ENCODE measurements at places on chromosomes 1 and 21.

GRCh38 chr1:36108314-36108713 lies 16.7 kb downstream of the COL8A2 start:
- no peak for DNase-seq

DNA sequence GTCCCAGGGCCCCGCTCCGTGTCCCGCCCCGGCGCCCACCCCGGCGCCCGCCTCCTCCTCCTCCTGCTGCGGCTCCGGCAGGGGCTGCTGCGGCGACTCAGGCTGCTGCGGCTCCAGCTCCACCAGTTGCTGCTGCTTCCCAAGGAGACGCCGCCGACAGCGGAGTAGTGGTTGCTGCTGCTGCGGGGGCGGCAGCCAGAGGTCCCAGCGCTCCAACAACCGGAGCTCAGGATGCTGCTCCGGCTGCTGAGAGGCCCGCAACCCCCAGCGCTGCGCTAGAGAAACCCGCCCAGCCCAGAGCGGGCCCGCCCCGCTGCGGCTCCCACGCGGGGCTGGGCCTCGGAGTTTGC lies 1.1 kb downstream of the CRCT1 start:
- DNase-seq: no peak

DNA sequence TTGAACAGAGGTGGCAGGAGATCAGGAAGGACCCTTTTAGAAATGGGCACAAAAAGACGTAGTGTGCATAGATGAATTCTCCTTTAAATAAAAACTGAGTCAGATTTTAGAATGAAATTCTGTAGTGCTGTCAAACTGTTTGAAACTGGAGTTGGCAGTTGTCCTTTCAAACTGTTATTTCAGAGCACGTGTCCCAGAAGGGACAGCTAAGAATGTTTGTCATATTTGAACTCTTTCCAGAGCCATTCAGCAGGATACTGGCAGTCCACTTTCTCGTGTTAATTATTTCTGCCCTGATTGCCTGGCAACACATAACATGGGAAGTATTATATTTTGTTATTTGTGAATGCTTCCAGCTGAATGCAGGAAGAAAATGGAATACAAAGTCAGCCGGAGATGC lies 212.3 kb upstream of the DPYD start:
- DNase-seq: no peak

DNA sequence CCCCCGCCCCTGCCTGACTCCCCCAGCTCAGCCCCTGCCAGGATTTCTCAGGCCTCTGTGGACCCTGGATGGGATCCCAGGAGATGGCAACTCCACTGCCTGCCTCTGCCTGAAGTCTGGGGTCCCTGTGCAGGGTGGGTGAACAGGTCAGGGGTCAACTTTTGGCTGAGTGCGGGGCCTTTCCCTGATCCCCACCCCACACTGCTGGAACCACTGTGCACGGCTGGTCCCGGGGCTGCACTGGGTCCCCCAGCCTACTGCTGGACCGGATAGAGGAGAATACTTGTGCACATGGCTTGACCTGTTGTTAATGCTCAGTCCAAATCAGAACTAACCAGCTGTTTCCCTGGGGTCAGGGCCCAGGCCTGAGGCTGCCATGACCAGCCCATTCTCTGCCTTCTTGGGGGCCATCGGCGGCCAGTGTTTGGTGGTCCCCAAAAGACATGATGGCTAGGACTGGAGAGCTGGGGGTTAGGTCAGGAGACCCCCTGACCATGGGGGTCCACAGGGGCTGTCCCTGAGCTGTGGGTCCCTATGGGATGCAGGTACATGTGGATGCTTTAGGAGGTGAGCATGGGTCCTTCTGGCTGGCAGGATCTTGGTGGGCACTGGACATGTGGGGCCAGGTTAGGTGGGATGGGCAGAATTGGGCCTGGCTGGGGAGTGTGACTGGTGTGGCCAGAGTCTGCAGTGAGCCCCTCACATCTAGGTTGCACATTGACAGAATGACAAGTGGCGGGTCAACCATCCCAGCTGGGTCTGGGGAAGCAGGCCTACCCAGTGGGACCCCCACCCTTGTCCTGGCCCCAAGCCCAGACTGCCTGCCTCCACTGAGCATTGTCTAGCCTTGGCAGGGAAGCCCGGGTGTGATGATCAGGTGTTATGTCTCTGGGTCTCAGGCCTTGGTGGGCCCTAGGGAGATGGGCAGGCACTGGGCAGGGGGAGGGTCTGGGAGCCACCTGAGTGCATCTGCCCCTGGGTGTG lies 19.0 kb upstream of the ZNF678 start:
- no peak for DNase-seq

DNA sequence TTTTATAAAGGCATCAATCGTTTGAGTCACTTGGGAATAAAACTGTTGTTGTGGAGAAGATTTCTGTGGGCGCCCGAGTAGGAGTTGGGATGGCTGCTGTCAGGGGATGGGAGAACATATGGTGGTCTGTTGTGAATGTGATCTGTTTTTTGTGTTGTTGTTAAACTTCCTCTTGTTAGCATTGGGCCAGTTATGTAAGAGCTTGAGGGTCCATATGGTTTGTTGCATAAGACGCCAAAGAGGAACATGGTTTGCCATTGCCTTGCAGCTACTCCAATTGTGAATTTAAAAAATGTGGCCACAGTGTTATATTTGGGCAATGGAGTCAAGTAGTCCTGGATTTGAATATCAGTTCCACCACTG lies 136.1 kb upstream of the JUN start:
- DNase-seq: no peak

GRCh38 chr1:236489710-236490377 lies 33.9 kb upstream of the LGALS8 start:
- DNase-seq: no peak

DNA sequence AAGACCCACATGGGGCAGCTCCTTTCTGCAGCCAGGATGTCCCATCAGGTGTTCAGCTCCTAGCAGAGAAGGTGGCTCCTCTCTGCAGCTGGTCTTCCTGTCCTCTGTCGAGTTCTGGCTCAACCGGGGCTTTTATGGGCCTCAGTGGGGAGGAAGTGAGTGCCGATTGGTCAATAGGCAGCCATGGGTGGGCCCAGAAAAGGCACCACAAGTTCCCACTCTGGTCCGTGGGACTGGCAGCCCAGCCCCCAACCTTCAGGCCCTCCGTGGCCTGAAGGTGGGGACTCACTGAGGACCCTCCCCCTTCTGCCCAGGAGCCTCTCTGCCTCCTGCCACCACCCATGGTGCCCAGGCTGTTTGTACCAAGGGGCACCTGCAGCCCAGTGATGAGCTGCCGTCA lies 161.7 kb upstream of the DUSP10 start:
- no peak for DNase-seq

- DNase-seq: no peak
Observed at GRCh38 chr1:74399249-74399648, 113.2 kb downstream of the LRRC53 start.

DNA sequence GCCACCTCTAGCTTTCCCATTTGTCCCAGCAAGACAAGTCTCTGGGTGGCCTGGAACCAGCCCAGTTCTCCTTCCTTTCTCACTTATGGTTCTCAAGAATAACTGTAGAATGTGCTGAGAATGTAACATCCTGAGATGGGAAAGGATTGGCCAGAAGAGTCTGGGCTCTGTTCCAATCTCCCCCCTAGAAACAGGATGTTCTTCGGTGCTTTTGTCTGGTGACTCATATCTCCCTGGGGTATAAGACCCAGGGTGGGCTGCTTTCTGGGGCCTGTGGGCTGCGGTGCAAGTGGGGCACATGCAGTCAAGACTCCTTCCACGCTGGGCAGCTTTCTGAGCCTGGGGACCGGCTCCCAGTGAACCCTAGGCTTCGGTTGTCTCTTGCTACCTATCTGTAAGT lies 251.2 kb upstream of the POU3F1 start:
- no peak for DNase-seq

GRCh38 chr1:234932511-234933430 lies 195.9 kb downstream of the TOMM20 start:
- no peak for DNase-seq

DNA sequence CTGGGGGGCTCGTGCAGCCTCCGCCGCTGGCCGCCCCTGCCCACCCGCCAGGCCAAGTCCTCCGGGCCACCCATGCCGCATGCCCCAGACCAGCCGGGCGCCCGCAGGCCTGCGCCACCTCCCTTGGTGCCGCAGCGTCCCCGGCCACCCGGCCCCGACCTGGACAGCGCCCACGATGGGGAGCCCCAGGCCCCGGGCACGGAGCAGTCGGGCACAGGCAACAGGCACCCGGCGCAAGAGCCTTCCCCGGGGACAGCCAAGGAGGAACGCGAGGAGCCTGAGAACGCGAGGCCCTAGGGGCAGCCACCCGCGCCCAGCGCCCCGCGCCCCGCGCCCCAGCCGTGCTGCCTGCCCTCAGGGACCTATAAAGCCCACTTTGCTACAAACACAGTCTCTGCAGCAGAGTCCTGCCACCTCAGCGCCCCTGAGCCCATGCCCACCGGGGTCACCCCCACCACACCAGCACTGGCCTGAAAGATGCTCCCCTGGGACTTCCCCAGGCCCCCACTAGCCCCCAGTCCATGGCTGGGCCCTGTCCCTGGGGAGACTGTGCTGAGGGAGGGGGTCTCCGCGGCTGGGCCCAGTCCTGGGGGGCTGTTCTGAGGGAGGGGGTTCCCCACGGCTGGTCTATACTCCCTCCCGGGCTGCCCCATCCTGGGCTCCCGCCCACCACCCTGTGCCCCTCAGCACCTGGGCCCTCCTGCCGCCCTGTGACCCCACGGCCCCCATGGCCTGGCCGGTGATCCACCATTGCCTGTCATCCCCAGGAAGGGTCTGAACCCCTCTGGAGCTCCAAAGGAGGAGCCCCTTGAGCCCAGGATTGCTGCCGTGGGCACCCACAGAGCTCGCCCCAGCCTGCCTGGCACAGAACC lies 8.6 kb downstream of the TNFRSF18 start:
- DNase-seq: no peak

DNA sequence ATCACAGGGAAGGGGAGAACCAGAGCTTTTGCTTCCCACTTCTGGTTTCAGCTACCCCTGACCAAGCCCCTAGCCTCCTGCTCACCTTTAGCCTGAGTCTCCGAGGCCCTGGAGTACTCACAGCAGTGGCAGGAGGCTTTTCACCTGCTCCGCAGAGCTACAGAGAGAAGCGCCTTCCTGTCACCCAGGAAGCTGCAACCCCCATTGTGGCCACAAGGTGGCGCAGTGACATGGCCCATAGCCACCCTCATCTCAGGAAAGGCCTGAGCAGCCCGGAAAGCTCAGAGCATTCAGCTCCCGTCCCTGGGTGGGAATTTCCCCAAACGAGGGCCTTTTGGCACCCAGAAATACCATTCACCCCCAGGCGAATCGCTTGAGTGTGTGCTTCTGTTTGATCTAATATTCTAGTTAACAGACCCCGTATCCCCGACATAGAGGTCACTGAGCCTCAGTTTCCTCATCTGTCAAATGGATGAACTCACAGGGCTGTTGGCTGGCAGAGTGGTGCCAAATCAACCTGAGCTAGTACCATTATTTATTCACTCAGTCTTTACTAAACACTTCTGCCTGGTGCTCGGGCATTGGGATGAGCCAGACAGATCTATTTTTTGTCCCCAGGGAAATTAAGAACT lies 25.3 kb downstream of the A3GALT2 start:
- DNase-seq: no peak

DNA sequence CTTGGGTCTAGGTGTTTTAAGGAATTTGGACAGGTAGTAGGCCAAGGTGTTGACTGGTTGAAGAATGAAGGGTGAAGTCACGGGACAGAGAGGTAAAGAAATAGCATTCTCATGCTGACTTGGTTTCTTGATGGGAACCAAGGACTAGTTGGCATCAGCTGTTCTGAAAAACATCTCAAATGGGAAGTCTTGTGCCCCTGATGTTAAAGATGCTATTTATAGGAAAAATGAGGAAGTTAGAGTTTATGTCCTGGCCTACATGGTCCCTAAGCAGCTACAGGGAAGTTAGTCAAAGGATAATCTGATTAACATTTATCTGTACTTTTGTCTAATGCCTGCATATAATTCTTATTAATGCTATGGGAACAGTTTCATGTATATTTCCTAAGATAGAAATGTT lies 262.4 kb downstream of the HHIPL2 start:
- DNase-seq: no peak

- DNase-seq: no peak
Observed at GRCh38 chr1:101199637-101199982, 37.2 kb upstream of the S1PR1 start.

- no peak for DNase-seq
Observed at GRCh38 chr1:117686907-117687306, 81.1 kb downstream of the TENT5C start.

DNA sequence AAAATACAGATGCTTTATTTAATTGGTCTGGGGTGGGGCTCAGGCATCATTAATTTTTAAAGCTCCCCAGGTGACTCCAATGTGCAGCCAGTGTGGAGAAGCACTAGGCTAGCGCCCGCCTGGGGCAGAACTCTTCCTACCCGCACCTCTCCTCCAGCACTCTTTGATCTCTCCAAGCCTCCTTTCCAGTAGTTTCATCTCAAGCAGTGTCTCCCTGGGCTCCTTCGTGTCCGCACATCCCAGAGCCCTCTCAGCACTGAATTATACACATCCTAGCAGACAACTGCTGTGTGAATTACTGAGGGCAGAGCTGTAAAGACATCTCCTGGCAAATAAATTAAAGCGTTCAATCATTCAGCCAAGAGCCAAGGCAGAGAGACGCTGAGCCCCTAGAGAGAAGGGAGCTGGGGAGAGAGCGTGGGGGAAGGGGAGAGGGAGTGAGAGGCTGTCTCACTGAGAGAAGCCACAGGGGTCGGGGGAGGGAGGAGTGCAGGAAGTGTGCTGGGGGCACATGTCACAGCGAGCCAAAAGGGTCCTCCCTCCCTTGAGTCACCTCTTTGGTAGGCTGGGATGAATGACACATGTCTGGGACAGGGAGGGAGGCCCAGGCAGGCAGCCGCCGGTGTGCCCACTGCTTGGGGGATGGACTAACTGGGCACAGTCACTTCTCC lies 21.0 kb upstream of the PARP1 start:
- peak; percentile 17 for DNase-seq

- DNase-seq: no peak
Observed at GRCh38 chr1:90394247-90394646, 322.9 kb downstream of the BARHL2 start.

DNA sequence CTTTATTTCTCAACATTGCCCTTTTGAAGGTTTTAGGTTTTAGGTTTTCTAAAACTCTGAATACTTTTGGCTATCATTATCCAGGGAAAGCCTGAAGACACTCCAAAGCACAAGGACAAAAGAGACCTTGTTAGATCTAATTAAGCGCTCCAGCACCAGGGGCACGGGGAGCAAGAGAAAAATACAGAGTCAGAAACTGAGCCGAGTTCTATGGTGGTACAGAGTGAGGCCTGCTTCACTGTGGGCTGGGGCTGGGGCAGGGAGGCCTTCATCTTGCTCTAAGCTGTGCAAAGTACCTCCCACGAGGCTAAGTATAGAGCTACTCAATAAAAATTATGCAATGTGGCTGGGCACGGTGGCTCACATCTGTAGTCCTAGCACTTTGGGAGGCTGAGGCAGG lies 19.7 kb upstream of the RAB4A start:
- DNase-seq: no peak

- no peak for DNase-seq
Observed at GRCh38 chr1:186503190-186503589, 42.3 kb upstream of the PDC start.

DNA sequence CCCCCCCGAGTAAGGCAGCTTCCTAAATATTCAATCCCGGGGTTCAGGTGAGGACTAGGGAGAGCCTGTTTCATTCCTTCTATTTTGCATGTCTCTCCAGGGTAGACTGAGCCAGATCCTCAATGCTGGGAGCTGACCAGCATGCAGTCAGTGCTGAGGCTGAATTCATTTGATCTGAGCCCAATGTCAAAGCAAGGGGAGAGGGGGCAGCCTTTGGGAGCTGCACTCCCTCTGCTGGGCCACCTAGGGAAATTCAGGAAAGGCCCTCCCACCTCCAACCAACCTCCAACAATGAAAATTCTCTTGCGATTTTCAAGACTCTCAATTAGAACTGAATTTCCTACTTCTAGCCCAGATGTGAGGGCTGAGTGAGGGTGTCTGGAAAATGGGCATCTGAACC lies 371.2 kb downstream of the NPHP4 start:
- DNase-seq: no peak

All from NCI-H1417 treated with DMSO at 0.1 percent for 48 hours (cell line).